ENCODE measurements at places on chromosomes 6 and 20.

DNA sequence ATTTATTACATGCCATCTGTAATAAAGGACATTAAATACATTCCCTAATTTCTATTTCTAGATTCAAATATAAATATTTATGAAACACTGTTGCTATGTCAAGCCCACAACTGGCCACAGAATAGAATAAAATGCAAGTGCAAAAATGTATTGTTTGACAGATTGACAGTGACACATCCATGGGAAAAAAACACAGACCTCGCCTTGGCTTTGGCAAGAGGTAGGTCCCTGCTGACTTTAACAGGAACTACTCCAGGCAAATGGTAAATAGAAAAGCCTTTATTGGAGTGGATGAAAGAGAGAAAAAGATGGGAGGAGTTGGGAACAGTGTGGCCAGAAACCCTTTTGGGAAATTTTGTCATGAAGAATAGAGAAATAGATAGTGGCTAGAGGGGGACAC is 622.9 kb downstream of the UTRN start:
- DNase-seq = no peak

DNA sequence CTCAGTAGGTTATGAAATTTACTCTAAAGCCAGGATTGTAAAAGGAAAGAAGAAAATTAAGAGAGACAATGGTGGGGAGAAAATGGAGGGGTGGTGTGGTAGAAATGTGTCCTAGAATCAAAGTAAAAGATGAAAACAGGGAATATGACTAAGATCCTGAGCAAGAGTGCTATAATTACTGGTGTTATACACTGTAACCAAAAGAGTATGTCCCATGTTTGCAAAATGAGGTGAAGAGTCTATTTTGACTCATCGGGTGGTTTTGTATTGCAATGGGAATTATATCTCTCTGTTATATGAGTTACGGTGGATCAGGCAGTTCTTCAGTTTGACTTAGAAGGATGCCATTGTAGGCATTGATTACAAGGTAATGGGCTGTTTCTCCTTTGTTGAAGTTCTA is 8.5 kb downstream of the L3MBTL3 start:
- no peak for DNase-seq

DNA sequence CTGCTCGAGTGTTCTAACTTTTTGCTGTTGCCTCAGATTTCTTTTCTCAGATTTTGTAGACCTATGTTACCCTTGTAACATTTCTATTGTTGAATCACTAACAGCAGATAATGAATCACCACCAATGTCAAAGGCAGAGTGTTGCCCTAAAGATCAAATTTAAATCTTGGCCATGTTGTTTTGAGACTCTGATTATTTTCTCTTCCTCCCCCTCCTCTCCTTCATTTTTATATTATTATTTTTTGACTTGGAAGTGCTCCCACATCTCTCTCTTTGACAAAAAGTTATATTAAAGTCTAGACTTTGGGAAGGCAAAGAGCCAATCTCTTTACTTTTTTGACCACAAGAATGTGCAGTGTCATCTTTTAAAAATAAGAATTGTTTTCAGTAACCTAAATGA is 422.7 kb downstream of the NKAIN2 start:
- DNase-seq = no peak

GRCh38 chr6:45074439-45074838 is 253.7 kb upstream of the RUNX2 start:
- DNase-seq = no peak

DNA sequence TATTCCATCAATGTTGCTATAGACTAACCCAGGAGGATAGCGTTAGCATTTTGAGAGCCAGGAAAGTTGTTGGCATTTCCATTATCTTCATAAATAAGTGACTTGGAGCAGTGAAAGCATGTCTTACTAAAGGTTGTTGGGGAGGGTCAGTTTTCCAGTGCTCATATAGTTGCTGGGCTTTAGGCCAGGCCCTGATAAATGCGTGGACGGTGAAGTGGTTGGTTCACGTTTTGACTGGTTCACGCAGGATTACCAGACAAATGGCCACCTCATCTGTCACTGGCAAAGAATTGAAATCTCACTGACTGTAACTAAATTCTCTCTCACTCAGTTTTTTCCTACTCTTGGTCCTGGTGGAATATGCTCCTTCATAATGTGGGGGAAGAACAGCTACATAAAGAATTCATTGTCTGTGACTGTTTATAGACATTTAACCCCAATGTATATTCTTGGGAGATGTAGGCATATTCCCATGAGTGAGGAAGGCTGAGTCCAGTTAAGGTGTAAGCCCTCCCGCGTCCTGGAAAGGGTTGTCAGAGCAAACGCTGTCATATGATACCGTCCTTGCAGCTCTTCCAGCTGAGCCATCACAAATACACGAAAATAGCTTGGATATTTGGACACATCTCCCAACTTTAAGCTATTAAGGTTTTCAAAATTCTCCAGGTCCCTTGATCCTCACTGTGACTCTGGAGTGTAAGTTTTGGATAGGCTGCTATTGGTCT is 27.8 kb downstream of the LRRC1 start:
- DNase-seq = no peak

GRCh38 chr20:58702161-58702510 is 9.5 kb downstream of the NPEPL1 start:
- no peak for DNase-seq

GRCh38 chr6:20034408-20034769 is 177.9 kb downstream of the MBOAT1 start:
- DNase-seq = no peak

DNA sequence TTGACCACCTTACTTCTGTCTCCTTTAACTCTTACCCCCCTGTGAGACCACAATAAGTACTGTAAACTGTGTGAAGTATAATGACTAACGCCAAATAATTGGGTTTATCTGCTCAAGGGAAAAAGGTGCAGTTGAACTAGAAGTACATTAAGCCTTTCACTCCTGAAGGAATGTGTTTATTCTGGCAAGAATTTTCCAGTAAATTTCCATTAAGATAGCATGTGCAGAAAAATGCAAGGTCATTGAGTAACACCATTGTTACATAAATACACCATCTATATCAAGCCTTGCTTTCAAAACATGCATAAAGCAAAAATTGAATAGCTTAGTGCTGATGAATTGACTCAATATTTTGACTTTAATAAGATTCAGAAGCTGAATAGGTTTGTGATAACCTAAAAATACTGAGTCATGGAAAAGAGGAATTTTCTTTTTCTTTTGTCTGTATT is 65.4 kb downstream of the ARHGAP18 start:
- DNase-seq = no peak

- no peak for DNase-seq
Observed at GRCh38 chr6:93731306-93731705, 311.9 kb upstream of the EPHA7 start.

DNA sequence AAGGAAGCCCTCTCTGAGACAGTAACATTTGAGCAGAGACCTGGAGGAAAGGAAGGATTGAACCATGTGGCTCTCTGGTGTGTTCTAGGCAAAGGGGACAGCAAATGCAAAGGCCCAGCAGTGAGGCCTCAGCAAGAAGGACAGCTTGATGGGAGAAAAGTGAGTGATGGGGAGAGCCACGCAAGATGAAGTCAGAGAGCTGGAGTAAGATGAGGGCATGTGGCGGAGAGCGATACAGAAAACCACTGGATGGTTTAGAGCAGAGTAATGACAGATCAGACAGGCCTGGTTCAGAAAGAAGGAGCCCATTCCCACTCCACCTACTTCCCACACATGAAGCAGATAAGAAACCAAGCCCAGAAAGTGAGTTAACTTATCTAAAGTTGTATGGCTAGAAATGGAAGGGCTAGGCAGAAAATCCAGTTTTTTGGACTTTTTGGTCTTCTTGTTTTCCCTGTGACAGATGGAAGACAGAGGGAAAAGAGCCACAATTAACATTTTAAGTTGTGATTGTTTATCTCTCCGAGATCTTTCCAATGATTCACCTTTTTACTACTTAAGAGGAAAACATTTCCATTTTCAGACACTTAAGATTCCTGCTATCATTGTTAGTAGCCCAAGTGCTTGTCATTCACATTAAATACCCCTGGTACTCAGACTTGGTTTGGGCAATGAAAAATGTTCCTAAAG is 723 bp upstream of the SNPH start:
- DNase-seq = no peak

DNA sequence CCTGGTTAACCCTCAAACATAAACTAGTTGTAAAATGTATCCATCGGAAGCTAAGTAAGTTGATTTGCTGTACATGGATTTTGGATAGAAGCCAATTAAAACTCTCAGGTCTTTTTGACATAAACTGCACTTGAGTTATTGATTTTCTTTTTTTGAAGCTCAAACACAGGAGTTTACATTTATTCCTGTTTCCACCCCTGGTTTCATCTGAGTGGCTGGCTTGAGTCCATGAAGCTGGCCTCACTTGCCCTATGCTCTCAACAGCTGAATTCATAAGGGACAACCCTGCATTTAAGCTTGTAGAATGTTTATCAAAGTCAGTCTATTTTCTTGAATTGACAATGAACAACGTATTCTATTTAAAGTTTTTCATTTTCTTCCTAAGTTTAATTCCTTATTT is 58.1 kb upstream of the PLEKHG1 start:
- DNase-seq = no peak

DNA sequence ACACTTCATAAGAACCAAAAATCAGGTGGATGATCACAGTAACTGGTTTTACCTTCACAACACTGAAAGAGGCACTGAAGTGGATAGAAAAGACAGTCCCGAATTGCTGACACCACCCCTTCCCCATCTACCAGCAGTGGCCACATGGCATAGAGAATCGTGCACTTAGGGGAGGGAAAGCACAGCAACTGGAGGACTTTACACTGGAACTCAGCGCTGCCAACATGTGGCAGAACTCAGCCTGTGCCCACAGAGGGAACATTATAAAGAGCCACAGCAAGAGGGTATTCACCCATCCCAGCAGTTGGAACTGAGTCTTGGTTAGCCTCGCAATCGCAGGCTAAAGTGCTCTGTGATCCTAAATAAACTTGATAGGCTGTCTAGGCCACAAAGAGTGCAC is 6.5 kb upstream of the KIAA1586 start:
- DNase-seq = no peak

GRCh38 chr20:40154514-40154913 is 534.5 kb downstream of the MAFB start:
- DNase-seq = no peak

GRCh38 chr6:3058957-3059356 is 9.3 kb upstream of the RIPK1 start:
- DNase-seq = no peak

DNA sequence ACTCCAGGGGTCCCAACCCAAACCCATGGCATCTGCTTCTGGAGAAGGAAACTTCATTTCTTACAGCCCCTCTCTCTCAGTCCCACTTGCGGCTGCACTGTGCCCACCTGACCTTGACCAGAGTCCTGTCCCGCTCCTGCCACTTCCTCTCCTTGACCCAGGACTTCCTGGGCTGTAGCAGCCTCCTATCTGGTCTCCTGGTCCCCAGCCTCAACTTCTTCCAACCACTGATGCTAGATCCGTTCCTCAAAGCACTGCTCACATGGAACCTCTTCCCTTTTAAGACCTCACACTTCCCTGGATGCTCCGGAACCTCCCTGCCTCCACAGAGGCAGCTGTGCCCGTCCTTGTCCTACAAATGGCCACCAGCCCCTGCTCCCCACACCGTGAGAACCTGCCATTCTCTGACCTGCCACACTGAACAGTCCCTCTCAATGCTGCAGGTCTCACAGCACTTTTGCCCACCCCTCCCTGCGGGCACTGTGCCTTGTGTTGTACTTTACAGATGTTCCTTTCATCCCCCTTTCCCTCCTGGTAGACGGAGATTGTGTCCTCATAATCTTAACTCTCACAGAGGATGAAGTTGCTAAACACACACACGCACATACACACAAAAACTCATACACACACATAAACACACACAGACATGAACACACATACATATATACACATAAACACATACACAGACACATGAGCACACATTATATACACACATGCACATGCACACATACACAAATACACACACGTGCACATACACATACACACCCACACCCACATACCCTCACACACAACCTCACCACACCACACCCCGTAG is 59.6 kb upstream of the NXT1 start:
- DNase-seq = no peak

DNA sequence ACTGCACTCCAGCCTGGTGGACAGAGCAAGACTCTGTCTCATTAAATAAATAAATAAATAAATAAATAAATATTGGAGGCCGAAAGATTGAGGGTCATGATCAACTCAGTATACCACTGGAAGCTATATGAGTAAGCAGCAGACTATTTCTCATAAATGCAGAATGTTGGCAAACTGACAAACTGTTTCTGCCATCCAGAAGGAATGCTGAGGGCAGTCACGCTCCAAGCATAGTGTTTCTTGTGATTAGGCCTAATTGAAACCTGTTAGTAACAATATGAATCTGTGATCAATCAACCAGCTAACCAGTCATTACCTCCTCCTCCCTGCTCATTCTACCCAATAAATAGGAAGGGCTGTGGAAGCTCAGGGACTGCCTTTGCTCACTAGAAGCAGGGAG is 15.2 kb upstream of the KCNK15 start:
- no peak for DNase-seq

- no peak for DNase-seq
Observed at GRCh38 chr6:121319112-121319553, 15.1 kb downstream of the TBC1D32 start.

- peak; percentile 76 for DNase-seq
Observed at GRCh38 chr6:23349521-23350147, 776.4 kb upstream of the NRSN1 start.

GRCh38 chr20:64196847-64197306 is 32.6 kb downstream of the MYT1 start:
- no peak for DNase-seq

DNA sequence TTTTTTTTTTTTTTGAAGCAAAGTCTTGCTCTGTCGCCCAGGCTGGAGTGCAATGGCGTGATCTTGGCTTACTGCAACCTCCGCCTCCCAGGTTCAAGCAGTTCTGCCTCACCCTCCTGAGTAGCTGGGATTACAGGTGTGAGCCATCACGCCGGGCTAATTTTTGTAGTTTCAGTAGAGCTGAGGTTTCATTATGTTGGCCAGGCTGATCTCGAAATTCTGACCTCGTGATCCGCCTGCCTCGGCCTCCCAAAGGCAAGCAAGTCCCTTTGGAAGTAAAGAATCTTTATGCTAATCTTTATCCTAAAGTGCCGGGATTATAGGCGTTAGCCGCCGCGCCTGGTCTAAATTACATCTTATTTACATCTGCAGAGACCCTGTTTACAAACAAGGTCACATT is 1.5 kb downstream of the PSMG4 start:
- no peak for DNase-seq

DNA sequence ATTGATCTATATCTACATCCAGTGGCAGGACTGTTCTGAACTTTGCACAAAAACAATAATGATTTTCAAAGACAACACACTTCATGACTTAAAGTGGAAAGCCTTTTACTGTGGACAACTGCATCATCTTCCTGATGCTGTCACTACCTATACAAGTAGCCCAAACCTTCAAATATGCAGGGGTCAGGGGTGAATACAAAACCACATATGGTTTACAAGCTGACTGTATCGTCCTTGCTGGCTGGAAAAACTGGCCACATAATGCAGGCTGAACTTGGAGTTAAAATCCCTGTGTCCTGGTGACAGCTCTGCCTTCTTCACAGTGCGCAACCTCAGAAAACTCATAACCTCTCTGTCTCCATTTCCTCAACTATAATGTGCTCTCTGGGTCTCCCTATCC is 128.9 kb downstream of the GMDS start:
- DNase-seq = no peak
